ENCODE measurements at places on chromosomes 7 and 10. TPM values are rescaled to one million over a fixed set of nuclear protein-coding genes. Genes with fewer than 3 reads are reported as not detected.

- peak; percentile 80 for DNase-seq
These were observed at the start of gene HOXA7 for GRCh38 chr7:27156508-27156898. Gene HOXA7, minus strand, starts transcription at chr7:27156675. Its CDS starts 130 bp downstream, at chr7:27156545.

DNA sequence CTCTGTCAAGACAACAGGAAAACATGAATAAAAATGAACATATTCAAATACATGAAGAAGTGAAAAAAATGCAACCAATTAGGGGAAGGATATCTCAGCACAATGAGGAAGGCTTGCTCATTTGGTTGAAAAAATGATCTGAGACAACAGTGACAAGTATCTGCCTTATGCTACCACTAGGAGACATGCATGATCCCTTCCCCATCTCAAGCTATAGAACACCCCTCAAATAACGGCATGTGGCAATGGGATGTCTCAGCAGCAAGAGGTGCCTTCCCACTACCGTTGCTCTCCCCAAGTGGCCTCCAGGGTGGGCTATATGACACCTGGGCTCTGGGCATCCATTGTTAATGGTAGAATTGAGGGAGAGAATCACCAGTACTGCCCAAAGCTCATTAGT is 98.1 kb upstream of the RSU1 start:
- DNase-seq: no peak

DNA sequence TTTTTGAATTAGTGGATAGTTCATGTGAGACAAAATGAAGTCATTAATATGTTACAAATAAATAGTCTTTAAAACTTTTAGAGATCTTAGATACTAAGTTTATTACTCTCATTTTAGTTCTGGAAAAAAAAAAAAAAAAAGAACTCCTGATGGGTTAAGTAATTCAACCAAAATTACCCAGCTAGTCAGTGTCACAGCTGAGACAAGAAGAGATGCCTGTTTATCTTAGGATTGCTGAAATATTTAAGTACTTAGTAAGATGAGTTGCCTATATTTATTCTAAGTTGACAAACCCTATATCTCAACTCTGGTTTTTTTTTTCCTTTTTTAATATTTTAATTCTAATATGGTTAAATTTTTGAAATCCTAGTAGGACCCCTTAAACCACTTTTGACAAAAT is 781.0 kb upstream of the LRRN3 start:
- DNase-seq: no peak

GRCh38 chr10:116723428-116724281 is 18.7 kb downstream of the HSPA12A start:
- DNase-seq: no peak

GRCh38 chr7:106065575-106066500 is 46.3 kb downstream of the SYPL1 start:
- DNase-seq: no peak

GRCh38 chr10:121112136-121112535 is 261.0 kb downstream of the WDR11 start:
- DNase-seq: no peak

GRCh38 chr10:48455055-48455391 is 148.5 kb downstream of the MAPK8 start:
- DNase-seq: peak; percentile 40

Gene VAX1
- not detected for total RNA-seq

Gene PDSS1
- 2.7 TPM for total RNA-seq

Gene TCF7L2
- total RNA-seq: 44.2 TPM

Gene GIMAP1
- 9.0 TPM for total RNA-seq

Gene FAM25C
- total RNA-seq: not detected

Gene FRMD4A
- 27.5 TPM for total RNA-seq

Data from breast epithelium (tissue), 4 donors.